Activated CD8-positive, alpha-beta T cell treated with anti-CD3 and anti-CD28 coated beads, Interleukin-2, amount 10 ng/mL, durations not matched to agents 7 days and 5 days (primary cell): ENCODE measurements at places on chromosomes 1 and 21. TPM values are rescaled to one million over a fixed set of nuclear protein-coding genes. Genes with fewer than 3 reads are reported as not detected.

Gene PCBP3
- total RNA-seq = 1.4 TPM

Gene FAM72A
- 30.4 TPM for total RNA-seq

Gene CHRM3
- total RNA-seq = not detected

Gene RXFP4
- not detected for total RNA-seq

Gene SSX2IP
- 15.5 TPM for total RNA-seq

Gene TMEM81
- 2.3 TPM for total RNA-seq

Gene PGBD5
- not detected for total RNA-seq

Gene SPOCD1
- total RNA-seq = not detected

Gene OPRD1
- not detected for total RNA-seq

Gene FCRL2
- not detected for total RNA-seq

Gene OR2L13
- not detected for total RNA-seq
